M059J (cell line): ENCODE measurements at places on chromosomes 3 and 15. TPM values are rescaled to one million over a fixed set of nuclear protein-coding genes. Genes with fewer than 3 reads are reported as not detected.

GRCh38 chr3:19399356-19399755, 251.0 kb downstream of the KCNH8 start:
- DNase-seq: no peak

DNA sequence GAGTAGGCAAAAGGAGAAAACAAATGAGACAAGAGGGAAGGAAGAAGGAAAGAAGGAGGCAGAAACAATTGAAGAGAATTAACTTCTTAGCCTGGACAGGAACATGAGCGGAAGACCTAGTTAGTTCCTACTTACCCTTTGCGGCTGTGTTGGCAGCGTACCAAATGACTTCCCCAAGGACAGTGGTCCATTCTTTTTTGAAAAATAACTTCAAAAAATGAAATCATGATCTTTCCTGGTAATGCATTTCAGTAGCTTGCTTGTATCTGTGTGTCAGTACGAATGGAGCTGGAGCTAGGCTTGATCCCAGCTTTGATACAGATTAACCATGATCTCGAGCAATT, 41.5 kb upstream of the CFAP161 start:
- DNase-seq: no peak

Gene EPHB1
- 0.22 and 1.0 TPM in 2 replicates for total RNA-seq

Gene NECTIN3
- total RNA-seq: 66.6 and 76.6 TPM in 2 replicates

Gene IQCH
- 4.3 and 8.3 TPM in 2 replicates for total RNA-seq
